ENCODE measurements at places on chromosomes 4 and X. TPM values are rescaled to one million over a fixed set of nuclear protein-coding genes. Genes with fewer than 3 reads are reported as not detected.

DNA sequence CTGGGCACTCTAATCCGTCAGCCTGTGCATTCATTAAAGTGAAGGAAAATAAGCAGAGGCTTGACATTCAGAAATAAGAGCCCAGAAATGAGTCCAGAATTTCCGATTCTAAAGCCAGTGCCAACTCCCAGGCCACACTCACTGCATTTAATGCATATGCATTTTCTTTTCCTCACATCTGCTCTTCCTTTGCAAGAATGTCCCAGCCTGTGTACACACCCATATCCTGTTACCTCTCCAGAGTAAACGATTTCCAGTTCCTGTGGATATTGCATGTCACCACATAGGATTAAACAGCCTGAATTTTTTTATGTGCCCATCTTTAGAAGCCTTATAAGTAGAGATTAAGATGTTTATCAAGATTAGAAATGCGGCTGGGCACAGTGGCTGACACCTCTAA, 27.5 kb downstream of the ARX start:
- DNase-seq, result no peak

DNA sequence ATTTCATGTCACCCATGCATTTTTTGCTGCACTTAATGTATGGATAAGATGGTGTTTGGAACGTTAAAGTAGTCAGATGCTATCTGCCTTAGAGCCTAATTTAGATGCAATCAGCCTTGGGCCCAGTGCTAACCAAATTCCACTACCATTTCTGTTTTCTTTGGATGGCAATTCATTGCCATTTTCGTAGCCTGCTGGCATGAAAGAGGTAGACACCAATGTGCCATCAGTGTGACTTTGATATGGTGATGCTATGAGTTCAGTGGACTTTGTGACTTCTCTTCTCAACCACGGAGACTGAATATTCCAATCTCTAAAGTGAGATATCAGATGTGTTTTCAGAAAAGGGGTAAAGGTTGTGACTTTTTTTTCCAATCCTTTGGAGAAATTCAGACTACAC, 1.5 kb downstream of the ETFDH start:
- DNase-seq, result no peak

- peak; percentile 8 for DNase-seq
Observed at GRCh38 chr4:4541040-4541631, 712 bp downstream of the STX18 start.

DNA sequence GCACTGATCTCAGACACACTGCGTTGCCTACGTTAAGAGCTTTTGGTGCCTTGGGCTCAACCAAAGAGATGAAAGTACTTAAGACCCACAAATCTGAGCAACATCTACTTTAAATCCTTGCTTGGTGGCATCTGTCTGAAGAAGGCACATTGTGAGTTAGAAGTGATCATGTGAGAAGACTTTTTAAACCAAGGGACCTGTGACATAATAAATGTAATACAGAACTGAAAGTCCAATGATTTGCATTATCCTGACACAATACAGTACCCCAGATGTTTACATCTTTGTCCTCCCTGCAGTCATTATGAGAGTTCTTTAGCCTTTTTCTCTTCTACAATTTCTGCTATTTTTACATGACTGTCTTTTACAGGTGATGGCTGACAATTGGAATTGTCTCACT, 96.7 kb upstream of the FTHL17 start:
- DNase-seq, result no peak

GRCh38 chr4:174483792-174484191, 38.5 kb downstream of the HPGD start:
- DNase-seq, result no peak

DNA sequence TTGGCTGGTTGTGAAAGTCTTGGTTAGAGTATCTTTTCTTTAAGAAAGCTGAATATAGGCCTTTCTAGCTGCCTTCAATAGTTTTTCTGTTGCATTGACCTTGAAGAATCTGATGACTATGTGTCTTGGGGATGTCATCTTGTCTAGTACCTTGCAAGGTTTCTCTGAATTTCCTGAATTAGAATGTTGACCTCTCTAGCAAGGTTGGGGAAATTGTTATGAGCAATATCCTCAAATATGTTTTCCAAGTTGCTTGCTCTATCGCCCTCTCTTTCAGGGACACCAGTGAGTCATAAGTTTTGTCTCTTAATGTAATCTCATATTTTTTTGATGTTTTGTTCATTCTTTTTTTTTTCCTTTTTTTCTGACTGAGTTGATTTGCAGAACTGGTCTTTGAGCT, 194.7 kb downstream of the RAB28 start:
- DNase-seq, result no peak

GRCh38 chr4:19508442-19508841, 743.3 kb upstream of the SLIT2 start:
- DNase-seq, result no peak

Gene FGF16
- not detected for polyA plus RNA-seq
